ENCODE measurements at places on chromosomes 16 and 17.
A peak's percentile ranks its signal among the peaks of the same experiment; 100 is the strongest.

DNA sequence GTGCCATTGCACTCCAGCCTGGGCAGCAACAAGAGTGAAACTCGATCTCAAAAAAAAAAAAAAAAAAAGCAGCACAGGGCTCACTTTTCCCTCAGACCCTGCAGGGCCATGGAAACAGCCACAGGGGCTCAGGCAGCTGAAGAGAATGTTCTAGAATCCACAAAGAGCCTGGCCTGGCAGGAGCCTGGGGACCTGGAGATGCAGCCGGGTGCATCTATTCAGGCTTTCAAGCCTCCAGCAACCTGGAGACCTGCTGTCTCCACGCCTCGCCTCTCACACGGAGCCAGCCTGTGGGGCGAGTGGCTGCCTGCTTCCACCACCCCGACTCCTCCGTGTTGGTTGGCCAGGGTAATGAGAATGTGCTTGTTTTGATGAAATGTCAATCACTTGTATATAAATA, 44.0 kb upstream of the MEAK7 start:
- DNase-seq = no peak

DNA sequence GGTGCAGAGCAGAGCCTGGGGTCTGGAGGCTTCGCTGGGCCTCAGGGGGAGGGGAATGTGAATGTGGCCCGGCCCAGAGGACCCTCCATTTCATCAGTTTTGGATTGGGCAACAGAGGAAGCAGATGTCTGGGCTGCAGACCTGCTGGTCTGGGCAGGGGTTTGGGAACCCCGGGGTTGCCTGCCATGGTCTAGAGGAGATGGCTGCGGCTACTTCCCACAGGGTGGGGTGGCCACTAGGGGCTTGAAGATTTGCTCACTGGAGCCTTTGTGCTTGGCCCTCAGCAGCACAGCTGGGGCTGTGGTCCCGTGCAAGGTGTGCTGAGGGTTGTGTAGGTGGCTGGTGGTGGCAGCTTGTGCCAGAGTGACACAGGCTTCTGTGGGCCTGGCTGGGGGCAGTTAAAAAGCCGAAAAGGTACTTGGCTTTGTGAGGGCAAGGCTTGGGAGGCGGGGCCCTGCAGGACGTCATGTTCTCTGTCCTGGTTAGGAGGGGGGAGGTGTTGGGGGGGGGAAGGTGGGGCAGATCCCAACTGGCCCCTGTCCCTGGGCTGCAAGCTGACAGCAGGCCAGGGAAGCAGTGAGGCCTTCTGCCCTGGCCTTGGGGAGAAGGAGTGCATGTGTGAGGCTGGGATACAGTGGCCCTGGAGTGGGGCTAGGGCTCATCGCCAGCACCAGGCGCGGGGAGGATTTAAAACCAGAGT, 98.0 kb downstream of the KPNA2 start:
- no peak for DNase-seq

- no peak for DNase-seq
Measured at GRCh38 chr16:28532940-28533647, 5.7 kb downstream of the NUPR1 start.

DNA sequence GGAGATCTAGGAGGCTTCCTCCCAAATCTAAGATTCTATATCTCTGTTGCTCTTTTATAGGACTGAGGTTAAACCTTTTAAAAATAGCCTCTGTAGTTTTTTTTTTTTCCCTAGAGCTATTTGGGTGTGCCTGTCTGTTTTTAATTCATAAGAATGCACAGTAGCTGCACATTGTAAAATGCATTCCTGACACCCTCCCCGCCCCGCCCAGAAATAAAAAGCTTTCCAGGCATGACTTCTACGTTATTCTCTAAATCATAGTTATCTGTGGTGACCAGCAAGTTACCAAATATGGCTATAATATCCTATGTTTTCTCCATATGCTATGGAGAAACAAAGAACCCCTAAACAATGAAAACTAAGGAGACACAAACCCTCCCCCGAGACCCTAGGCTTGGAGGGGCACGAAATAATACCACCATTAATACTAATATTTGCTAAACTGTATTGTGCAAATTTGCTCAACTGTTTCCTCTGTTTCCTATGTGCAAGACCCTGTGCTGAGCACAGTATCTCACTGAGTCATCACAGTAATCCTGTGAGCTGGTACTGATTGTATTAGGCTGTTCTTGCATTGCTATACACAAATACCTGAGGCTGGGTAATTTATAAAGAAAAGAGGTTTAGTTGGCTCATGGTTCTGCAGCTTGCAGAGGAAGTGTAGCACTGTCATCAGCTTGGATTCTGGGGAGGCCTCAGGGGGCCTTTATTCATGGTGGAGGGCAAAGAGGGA, 388.3 kb downstream of the CA10 start:
- DNase-seq = no peak

DNA sequence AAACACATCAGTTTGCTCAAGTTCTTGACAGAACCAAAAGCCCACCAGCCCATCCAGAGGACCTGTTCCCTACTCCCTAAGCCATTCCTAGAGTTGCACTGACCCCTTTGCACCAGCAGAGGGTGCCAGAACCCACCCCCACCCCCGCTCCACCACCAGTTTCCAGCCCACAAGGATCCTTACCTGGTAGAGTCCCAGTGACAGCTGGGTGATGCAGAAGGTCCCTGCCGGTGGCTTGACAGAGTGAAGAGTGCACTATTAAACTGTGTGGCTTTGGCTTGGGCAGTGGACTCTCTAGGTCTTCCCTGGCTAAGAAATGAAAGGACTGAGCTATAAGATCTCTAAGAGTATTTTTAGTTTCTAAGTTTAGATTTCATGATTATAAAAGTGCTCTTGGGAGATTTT, 73.3 kb upstream of the MTMR4 start:
- DNase-seq = peak; percentile 31

DNA sequence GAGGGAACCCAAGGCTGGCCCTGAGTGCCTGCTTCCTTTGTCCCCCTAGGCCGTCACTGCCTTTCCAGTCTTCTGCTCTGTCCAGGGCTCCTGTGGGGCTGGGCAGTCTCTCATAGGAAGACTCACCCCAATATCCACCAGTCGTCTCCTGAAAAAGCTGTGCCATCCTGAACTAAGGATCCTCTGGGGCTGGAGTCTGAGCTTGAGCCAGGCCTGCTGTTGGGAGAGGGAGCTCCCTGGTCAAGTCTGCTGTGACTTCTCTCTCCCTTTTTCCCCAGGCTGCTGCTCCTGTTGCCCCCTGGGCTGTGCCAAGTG, 963 bp downstream of the MT1H start:
- DNase-seq = no peak

DNA sequence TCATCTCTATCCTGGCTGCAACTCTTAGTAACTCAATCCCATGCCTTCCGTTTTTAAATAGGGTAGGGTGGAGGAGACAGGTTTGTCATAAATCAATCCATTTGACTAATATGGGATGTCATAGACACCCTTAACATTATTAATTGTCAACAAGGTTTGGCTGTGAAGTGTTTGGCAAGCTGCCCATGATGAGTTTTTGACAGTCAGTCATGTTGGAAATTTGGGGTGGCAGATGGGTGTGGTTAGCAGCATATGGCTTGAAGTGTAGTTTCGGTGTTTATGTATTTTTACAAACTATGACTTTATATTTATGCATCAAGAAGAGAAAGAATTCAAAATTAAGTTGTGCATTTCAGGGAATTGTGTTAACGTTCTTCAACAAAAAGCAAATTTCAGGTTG, 221.8 kb upstream of the CDH5 start:
- DNase-seq = no peak

GRCh38 chr17:47872019-47872650, 21.2 kb upstream of the SP6 start:
- DNase-seq = no peak

GRCh38 chr16:10752843-10753523, 9.3 kb downstream of the NUBP1 start:
- no peak for DNase-seq

GRCh38 chr16:61432421-61432820, 603.8 kb downstream of the CDH8 start:
- no peak for DNase-seq

GRCh38 chr17:56919717-56920116, 5.9 kb upstream of the TRIM25 start:
- no peak for DNase-seq

GRCh38 chr17:13544292-13544691, 57.4 kb downstream of the HS3ST3A1 start:
- no peak for DNase-seq

DNA sequence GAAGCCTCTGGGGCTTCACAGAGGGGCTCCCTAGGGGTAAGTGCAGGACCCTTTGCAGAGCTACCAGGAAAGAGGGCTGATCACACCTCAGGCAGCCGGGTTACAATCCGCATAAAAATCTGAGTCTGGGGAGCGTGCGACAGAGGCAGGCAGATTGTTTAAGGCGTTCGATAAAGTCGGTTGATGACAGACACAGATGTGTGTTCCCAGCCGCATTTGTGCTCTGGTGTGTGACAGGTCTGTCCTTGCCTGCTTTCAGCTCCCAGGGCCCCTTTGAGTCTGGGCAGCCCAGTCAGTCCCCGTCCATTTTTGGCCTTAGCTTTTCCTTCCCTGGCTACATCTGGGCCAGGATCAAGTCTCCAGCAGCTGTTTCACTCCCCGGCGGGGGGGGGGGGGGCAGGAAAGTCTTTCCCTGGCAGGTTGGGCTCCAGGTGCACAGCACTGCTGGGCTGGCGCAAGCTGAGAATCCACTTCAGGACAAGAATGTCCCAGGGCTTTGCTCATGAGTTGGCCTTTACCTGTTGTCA, 1.3 kb upstream of the ZACN start:
- no peak for DNase-seq

DNA sequence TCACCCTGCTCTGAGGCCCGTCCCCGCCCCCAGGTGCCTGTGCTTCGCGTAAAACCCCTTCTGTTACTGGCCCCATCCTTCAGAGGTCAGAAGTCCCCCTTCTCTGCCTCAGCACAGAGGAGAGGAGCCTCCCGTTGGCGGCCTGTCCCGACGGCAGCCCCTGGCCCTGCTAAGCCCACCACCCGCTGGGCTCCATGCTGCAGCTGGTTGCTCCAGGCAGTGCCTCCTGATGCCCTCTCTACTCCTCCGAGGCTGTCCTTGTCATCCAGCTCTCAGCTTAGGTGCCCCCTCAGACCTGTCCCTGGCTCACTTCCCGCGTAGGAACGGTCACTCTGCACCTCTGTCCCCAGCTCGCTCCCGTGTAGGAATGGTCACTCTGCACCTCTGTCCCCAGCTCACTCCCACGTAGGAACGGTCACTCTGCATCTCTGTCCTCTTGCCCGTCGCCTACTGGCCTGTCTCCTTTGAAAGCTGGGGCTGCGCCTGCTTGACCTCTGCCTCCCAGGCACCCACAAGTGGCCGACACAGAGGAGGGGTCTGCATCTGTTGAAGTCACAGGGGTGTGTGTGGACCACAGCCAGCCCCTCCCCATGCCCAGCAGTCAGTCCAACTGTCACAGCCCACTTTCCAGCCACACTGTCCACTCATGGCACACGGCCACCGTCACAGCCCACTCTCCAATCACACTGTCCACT, 31.7 kb upstream of the ZC3H18 start:
- DNase-seq = no peak

- no peak for DNase-seq
Measured at GRCh38 chr17:76123749-76124581, 17.1 kb downstream of the FOXJ1 start.
